RPMI7951 (cell line): ENCODE measurements at places on chromosomes 1 and 21. TPM values are rescaled to one million over a fixed set of nuclear protein-coding genes. Genes with fewer than 3 reads are reported as not detected.

Gene TDRD10
- total RNA-seq, result not detected in 2 replicates

DNA sequence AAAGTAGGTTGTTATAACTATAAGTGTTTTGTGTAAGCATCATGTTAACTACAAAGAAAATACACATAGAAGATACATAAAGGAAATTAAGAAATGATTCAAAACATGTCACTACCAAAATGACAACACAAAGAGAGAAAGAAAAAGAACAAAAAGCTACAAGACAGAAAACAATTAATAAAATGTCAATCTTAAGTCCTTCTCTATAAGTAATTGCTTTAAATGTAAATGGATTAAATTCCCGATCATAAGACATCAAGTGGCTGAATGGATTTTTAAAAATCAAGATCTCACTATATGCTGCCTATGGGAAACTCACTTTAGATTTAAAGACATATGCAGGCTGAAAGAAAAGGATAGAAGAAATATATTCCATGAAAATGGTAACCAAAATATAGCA is 232.3 kb upstream of the NFIA start:
- no peak for DNase-seq

Gene PPCS
- total RNA-seq, result 69.1 and 76.6 TPM in 2 replicates

DNA sequence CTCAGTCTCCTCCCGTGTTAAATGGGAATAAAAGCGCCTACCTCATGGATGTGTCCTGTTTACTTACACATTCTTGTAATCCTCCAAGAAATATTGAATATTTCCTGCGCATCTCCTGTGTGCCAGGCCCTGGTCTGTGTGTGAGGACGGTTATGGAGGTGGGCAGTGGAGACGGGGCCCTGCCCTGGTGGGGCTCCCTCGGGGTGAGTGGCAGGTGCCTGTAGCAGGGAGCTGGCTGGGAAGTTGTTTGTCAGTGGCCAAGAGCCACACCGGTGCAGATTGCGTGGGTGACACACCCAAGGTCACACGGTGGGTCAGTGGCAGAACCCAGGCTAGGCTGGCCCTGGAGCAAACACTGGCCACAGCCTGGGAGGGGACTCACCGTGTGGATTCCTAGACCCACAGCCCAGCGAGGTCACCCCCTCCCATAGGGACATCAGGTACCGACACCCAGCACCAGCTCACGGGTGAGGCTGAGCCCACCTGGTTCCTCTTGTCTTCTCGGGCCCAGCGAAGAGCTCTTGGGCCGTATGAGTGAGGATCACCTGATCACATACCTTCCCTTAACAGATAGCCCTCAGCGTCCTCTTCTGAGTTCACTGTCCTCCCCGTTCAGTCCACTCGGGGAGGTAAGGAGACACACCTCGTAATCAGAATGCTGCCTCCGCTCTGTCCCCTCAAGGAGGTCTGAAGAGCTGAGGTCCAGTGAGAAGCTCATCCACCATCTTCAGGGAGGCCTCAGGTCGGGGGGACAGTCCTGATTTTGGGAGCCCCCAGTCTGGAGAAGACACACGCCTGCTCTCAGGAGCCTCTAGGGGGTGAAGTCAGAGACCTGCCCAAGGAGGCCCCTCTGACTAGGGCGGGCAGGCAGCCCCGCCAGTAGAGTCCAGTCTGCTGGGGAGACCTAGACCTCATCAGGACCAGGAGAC is 349.6 kb downstream of the MATN1 start:
- no peak for DNase-seq
